ENCODE measurements at places on chromosomes 3 and 15.
A peak's percentile ranks its signal among the peaks of the same experiment; 100 is the strongest.

GRCh38 chr3:193708270-193708669 lies 115.3 kb downstream of the OPA1 start:
- no peak for DNase-seq

DNA sequence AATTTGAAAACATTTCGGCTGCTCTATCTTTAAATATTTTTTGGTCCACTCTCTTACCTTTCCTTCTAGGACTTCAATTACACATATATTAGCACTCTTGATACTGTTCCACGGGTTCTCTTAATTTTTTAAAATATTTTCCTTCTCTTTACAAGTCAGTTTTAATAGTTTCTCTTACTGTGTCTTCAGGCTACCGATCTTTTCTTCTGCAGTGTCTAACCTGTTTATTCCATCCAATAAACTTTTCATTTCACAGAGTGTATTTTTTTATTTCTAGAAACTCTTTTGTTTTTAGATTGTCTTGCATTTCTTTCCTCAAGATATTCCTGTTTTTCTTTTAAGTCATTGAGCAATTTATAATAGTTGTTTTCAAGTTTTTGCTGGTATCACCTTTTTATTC lies 27.7 kb downstream of the TCF12 start:
- DNase-seq = no peak

DNA sequence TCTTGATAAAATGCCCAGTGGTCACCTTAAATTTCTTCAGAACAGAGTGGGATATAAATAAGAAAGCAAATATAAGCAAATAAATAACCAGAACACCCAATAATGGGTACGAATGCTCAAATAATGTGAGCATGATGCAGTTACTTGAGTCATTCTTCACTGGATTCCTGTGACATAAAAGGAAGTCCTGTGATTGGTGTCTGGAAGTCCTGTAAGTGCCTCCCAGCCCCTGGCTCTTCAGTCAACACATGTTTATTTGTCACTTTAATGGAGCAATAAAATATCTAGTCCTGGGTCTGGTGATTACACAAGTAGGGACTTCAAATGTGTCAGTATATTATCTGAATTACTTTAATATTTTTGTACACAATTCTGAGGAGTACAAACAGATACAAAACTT lies 30.4 kb downstream of the TMEM212 start:
- DNase-seq = no peak

GRCh38 chr15:70715840-70716485 lies 47.4 kb downstream of the UACA start:
- no peak for DNase-seq

GRCh38 chr3:26132942-26133341 lies 343.1 kb downstream of the OXSM start:
- DNase-seq = no peak

DNA sequence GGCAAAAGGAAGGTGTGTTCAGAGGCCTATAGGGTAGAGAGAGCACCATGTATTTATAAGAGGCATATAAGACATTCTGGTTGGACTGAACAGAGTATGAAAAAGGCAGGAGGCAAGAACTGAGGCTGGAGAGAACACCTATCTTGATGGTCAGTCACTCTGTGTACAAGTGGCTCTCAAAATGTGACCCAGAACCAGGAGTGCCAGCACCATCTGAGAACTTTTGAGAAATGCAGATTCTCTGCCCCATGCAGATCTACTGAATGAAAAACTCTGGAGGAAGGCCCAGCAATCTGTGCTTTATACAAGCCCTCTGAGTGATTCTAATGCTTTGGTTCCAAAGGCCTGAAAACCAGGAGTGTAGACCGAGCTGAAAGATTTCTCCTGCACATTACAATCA lies 324.0 kb upstream of the IL12A start:
- DNase-seq = no peak

GRCh38 chr3:138032567-138032966 lies 22.6 kb downstream of the CLDN18 start:
- DNase-seq = no peak

DNA sequence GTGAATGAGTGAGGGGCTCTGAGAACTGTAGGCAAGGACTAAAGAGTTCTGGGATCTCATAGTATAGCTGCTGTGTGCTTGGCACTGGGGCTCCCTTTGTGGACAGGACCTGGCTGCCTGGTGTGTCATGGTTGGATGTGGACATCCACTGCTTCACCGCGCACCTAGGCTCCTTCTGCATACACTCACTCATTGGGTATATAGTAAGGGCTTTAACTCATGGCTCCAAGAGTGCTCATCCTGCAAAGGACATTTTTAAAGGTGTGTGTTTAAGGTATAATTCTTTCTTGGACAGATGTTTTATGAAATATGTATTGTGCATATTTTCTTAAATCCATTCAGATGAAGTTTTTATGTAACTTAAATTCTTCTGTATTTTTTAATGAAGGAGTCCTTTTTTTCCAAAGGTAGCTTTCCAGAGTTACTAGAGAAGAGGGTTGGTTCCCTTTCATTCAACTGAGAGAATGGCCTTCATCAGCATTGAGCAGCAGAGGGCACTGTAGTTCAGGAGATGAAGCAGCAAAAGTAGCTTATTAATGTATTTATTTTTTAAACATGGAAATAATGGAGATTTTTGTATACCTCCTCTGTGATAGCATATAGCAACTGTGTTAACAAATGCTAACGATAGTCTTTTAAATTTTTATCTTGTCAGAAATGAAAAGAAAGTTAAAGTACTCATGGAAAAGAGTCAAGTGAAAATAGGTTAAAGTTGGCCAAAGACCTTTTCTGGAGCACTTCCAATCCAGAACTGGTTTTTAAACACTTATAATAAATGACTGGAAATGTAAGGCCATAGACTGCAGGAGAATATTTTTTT lies 25.2 kb downstream of the OXNAD1 start:
- DNase-seq = no peak

- DNase-seq = no peak
Measured at GRCh38 chr3:105965384-105965783, 96.6 kb upstream of the CBLB start.

DNA sequence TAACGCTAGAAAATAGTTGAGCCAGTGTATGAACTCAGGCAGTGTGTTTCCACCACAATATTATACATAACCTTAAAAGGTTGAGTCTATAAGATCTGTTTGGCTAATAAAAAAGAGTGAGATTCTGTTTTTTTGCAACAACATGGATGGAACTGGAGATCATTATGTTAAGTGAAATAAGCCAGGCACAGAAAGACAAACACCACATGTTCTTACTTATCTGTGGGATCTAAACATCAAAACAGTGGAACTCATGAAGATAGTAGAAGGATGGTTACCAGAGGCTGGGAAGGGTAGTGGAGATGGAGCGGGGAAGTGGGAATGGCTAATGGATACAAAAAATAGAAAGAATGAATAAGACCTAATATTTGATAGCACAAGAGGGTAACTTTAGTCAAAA lies 150.7 kb downstream of the GABRG3 start:
- DNase-seq = no peak

DNA sequence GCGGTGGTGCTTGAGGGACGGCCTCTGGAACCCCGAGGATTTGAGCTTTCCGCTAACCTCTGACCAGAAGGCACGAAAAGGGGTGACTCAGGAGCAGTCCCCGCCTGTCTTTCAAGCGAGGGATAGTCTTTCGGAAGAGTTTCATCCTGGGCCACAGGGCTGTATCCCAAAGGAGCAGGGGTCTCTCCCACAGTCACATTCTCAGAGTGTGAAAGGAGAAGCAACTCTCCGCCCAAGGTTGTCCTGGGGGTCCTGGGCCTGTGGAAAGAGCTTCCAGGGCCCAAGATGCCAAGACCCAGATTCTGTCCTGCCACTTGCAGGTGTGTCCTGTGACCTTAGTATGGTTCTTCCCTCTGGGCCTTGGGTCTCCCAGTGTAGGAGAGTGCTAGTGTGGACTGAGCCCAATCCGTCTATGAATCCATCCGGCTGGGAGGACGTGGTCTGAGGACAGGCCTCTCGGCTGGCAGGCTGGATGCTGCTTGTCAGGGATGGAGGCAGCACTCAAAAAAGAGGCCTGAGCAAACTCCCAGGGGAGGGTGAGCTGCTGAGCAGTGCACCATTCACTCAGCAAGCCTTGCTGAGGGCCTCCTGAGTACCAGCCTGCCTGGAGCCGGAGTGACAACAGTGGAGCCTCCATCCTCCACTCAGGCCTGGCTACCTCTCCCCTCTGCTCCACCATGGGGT lies 1.6 kb upstream of the DUSP7 start:
- no peak for DNase-seq

DNA sequence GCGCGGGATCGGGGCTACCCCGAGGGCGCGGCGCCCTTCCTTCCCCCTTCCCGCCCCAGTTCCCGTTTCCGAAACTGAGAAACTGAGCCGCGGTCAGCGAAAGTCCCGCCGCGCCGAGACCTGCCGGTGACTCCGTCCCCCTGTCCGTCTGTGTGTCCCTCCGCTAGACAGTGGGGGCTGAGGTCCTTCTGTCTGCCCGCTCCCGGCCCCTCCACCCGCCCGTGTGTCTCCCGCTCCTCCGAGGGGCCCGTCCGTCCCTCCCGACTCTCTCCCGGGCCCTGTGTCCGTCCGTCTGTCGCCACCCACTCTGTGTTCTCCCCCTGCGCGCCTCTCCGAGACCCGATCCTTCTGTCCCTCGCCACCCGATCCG lies 426 bp downstream of the PRKCD start:
- peak; percentile 60 for DNase-seq

DNA sequence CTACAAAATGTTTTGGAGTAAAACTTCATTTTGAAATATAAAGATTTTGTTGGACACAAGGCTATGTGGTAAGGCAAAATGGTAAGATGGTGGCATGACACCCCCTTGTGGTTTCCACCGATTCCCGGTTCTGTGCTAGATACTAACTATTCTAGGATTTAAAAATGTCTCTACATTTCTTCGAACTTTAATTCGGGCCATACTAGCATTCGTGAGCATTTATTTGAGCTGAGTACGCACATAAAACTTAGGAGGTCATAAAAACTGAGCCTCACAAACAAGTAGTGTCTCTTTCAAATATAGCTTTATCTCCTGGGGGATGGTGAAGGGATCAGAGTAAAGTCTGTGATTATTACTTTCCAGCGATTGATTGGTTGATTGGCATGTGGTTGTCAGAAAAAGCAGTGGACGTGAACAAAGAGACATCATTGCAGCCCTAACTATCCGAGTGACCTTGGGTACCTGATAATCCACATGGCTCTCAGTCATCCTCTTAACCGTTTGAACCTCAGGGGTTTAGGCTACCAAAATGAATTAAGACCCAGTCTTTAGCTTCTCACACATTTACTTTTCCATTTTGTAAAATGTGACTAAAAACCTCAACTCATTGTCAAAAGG lies 1.1 kb upstream of the ZNF639 start:
- no peak for DNase-seq

DNA sequence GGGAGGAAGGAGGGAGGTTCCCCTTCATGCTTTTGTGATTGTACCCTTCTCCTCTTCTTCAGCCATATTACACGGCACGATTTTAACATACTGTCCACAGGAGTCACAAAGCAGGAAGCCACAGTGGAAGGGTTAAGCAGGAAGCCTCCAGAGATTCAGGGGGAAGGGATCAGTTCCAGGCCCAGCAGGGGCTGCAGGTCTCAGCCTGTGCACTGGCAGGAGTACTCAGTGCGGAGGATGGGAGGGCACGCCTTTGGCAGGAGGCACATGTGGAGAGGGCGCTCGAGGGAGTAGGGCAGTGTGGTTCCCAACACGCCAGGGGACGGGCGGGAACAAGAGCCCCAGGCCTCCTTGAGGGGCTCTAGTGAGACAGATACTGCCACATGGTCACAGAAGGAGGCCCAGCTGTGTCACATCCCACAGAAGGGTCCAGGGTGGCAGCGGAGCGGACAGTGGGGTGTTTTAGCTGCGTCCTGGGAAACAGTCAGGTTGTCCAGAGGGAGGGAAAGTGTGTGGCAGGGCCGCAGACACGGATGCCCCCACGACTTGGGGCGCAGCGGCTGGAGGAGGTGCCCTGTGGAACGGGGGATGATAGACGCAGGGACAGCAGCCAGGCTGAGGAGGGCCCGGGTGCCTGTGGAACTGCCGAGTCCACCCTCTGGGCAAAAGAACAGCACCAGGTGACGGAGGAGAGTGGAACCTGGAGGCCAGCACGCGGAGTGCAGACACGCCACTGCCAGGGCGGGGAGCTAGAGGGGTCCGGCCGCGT lies 77.5 kb downstream of the CHSY1 start:
- no peak for DNase-seq

DNA sequence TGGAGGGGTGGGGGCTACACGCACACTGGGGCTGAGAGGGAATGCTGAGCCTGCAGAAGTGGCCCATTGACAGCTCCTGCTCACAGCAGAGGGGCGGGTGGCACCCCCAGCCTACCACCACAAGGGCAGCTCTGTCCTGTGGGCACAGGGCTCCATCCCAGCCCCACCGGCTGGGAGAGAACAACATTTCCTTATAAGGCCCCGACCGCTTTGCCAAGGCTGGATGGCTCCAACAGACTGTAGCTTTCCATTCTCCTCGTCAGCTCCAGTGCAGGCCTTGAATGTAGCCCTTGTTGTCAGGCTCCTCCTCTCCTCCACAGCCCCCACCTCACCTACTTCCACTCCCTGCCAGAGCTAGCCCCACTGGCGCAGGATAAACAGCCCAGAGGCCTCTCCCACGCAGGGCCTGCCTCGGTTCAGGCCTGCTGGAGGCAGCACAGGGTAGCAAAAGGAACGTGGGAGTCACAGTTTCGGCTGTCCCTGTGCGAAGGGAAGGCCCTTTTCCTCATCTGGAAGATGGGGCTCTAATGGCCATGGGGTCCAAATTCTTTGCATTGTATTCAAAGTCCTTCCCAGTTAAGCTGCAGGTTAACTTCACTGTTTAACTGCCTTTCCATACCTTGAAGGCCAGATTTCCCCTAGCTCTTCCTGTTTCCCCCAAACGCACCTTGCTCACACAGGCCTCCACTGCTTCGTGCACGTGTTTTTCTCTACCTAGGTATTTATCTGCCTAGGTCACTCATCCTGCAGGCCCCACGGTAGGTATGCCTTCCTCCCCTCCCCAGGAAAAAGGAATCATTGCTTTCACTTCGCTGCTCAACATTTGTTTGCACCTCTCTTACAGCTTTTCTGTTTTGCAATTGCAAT lies 101.6 kb upstream of the LPP start:
- no peak for DNase-seq

- DNase-seq = no peak
Measured at GRCh38 chr3:30932513-30933098, 38.1 kb upstream of the GADL1 start.

- no peak for DNase-seq
Measured at GRCh38 chr15:74252291-74252690, 16.2 kb downstream of the CCDC33 start.

- DNase-seq = no peak
Measured at GRCh38 chr3:120147072-120147871, 53.0 kb upstream of the GSK3B start.

- DNase-seq = no peak
Measured at GRCh38 chr15:45869034-45869668, 234.3 kb downstream of the SQOR start.

DNA sequence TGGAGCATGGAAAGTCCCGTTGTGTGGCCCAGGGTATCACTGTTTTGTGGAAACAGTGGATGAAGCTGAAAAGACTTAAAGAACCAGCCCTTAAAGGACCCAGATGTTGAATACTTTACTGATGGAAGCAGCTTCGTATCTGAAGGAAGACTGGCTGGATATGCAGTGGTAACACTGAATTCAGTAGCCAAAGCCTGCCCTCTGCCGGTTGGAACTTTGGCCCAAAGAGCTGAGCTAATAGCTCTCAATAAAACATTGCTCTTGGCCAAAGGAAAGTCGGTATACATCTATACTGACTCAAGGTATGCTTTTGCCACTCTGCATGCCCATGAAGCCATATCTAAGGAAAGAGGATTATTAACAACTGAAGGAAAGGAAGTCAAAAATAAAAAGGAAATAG lies 885.4 kb downstream of the PDCD6IP start:
- no peak for DNase-seq

- DNase-seq = peak; percentile 78
Measured at GRCh38 chr3:12999147-13000140, 73.8 kb downstream of the IQSEC1 start.
